HAP-1 (cell line): ENCODE measurements at places on chromosomes 12 and 14.

GRCh38 chr12:86213012-86213411, 43.2 kb downstream of the MGAT4C start:
- no peak for DNase-seq

- DNase-seq = peak; percentile 78
Measured at GRCh38 chr12:130870442-130871285, 1.2 kb upstream of the RAN start.

DNA sequence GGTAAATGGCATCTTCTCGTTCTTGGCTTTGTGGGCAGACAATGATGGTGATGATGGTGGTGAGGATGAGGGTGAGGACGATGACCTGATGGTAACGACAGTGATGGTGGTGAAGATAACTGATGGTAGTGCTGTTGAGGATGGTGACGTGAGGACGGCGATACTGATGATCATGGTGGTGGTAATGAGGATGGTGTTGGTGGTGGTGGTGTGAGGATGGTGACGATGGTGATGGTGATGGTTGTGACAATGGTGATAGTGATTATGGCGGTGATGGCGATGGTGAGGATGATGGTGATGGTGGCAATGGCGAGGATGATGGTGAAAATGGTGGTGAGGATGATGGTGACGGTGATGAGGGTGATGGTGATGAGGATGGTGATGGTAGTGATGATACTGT, 54.5 kb downstream of the FBRSL1 start:
- DNase-seq = no peak

- DNase-seq = peak; percentile 52
Measured at GRCh38 chr14:82094829-82095345, 561.2 kb upstream of the SEL1L start.

- peak; percentile 12 for DNase-seq
Measured at GRCh38 chr14:103185051-103186029, 62.1 kb downstream of the TNFAIP2 start.

GRCh38 chr12:124443931-124444712, 123.3 kb downstream of the NCOR2 start:
- no peak for DNase-seq

DNA sequence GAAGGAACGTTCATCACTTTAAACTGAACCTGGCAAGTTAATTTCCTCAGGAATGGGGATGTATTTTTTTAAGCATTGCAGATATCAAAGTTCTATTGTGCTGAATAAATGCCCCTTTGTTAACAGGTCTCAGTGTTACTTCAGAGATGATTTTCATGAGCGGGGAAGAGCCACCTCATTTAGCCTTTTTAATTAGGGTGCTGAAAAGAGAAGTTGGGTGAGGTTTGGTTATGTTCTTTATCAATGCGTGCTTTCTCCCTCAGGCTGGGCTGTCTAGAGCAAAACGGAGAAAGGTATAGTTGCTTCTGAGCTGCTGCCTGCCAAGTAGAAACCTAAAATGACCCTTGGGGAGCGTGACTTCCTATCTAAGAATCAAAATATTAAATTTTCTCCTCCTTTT, 8.0 kb upstream of the HIP1R start:
- DNase-seq = no peak

DNA sequence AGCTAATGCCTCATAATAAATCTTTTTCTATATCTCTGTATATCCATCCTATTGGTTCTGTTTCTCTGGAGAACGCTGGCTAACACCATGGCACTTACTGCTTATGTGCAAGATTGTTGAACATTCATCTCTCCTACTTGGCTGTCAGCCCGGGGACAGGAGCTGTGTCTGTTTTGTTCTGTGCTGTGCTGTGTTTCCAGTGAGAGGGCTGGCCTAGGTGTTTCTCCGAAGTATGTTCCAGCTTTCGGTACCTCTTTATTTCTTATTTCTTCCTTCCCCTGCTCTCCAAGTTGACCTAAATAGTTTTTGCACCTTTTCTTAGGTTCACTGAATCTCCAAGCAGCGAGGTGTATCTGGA, 18.8 kb upstream of the NR4A1 start:
- DNase-seq = no peak

DNA sequence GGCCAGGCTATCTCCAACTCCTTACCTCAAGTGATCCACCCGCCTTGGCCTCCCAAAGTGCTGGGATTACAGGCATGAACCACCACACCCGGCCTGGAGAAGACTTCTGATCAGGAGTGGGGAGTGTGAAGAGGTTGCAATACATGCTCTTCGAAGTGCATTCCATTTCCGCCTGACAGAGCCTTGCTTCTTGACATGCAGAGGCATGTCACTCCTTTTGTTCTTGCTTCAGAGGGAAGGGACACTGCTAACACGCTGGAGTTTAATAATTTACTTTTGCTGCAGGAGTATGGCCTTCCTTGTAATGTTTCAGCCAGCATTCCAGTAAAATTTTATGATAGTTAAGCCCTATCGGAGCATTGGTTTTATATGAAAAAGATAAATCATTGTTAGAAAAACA, 74.9 kb downstream of the SLC25A47 start:
- no peak for DNase-seq

- no peak for DNase-seq
Measured at GRCh38 chr14:94631536-94632304, 19.5 kb downstream of the SERPINA3 start.

DNA sequence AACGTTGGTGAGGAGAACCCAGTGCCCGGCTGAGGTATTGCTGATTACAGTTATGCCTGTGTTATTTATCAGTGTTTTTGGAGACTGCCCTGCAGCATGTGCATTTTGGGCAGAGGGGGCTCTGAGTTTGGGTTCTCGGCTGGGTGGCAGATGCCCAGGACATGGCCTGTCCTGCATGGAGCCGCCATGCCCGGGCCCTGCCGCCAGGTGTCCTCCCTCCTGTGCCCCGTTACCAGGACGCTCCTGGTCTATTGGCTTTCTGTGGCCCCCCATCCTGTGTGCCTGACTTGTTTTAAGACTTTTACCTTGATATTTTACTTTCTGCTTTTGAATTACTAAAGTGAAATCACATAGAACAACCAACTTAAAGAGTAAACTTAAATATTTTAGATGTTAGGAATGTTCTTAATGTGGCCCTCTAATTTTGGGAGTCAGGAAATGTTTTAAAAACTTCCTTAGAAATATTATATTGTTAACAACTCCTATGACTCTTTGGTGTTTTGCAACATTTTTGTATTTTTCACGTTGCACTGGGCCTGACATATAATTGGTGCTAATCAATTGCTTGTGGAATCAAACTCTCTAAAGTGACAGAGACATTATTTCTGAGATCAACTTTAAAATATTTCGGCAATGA, 51.8 kb downstream of the PRIMA1 start:
- DNase-seq = no peak

DNA sequence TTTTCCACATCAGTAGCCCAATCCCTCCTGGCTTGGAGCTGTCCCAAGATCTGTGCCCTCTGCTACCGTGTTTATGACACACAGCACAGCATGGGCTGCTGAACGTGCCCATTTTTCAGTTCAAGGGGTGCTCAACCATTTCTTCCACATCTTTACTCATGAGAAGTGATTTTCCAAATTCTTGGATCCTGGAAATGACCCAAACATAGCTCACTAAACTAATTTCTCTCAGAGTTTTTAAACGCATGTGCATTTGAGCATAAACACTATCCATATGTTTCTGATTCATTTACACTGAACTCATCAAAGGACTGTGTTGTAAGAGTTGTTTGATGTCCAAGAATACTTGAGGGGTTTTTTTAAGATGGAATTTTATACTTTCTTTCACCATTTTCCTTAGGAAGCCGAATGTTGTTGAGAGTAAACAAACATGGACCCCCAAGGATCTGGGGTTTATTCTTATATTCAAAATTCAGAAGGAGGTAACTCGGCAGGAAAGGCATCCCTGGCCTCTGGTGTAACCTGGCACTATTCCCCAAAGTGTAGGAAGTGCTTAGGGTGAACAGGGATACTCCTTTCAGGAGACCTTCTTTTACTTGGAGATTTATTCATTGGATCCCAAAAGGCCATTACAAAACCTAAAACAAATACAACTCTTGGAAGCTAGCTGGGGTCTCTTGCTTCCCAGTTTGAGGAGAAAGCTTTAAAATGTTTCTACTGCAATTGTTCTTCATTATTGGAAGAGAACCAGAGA, 215.0 kb downstream of the BMP4 start:
- no peak for DNase-seq

GRCh38 chr14:95523815-95524448, 7.5 kb upstream of the SYNE3 start:
- no peak for DNase-seq
